NCI-H2029 treated with DMSO at 0.1 percent for 48 hours (cell line): ENCODE measurements at places on chromosomes 1 and 21.

DNA sequence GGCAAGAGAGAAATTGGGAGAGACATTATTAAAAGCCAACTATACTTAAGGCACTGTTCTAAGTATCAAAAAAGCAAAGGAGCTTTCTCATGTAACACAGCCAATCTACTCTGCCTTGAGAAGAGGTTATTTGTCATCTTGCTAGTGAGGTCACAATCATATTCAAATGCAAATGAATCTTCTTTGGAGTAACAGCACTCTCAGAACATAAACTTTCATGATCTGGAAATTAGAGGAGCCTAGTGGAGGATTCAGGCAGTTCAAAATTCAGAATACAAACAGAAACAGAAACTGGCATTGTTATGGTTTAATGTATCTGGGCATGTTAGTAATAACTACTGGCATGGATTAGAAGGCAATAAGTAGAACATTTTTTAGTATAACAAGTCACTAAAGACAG, 57.4 kb downstream of the ARID4B start:
- peak; percentile 40 for DNase-seq

DNA sequence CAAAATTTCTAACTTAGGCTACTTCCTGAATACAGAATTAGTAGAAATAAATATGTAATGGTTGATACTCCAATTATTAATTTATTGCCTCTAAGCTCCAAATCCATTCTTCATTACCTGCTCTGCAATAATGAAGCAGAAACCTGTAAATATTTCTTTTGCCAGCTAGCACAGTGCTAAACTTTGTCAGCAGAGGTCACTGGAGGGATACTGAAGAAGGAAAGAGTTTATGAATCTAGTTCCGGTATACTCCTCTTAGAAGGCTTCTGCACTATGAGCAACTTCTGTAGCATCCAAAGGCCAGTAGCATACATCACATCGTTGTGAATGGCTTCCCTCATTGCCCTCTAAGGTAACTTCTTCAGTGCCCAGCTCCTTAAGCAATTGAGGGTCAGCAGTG, 81.0 kb upstream of the LHX8 start:
- no peak for DNase-seq

DNA sequence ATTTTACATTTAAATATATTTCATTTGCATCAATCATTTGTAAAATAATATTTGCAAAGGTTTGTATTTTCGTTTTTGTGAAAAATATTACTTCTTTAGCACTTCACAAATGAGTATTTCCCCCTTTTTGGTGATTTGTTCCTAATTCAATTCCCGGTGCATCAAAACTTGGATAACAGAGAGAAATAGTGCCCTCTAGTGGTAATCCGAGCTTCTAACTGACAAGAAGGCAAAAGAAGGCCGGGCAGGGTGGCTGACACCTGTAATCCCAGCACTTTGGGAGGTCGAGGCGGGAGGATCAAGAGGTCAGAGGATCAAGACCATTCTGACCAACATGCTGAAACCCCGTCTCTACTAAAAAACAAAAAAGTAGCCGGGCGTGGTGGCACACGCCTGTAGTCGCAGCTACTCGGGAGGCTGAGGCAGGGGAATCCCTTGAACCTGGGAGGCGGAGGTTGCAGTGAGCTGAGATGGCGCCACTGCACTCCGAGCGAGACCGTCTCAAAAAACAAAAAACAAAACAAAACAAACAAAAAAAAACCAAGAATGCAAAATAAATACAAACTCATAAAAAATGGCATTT, 137.7 kb downstream of the COL11A1 start:
- DNase-seq = peak; percentile 54

DNA sequence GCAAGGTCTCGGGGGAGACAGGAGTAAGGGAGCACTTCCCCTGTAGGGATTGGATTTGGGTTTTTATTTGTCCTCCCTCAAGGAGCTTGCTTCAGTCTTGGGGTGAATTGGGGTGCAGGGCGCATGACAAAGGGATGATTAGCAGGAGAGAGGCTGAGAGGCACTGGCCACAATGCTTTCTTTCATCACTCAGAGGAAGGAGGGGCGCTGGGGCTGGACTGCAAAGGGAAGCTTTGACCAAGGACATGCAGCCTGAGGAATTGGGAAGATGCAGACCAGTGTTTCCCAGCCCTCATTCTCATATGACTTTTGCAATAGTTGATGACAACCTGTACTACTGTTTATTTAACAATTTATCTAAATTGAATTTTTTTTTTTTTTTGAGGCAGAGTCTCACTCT, 34.1 kb upstream of the PDPN start:
- DNase-seq = no peak

- peak; percentile 29 for DNase-seq
Measured at GRCh38 chr21:39314143-39315027, 953 bp upstream of the BRWD1 start.

GRCh38 chr1:58345215-58346035, 201.1 kb downstream of the OMA1 start:
- DNase-seq = no peak

DNA sequence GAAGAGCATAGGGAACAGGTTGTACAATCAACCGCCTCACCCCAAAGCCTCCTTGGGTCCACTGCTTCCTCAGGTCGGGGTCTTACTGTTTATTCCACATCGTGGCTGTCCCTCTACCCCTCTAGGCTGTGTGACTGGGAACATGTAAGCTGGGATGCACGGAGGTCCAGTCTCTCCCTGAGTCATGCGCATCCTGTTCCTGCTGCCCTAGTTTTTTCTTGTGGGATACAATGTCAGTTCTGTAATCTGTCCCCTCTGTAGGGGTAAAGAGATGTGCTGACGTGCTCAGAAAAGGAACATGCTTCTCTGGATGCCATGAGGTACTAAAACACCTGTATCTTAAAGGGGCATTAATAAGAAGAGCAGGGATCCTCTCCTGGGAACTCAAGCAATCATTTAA, 66.2 kb downstream of the SLC45A1 start:
- DNase-seq = no peak

DNA sequence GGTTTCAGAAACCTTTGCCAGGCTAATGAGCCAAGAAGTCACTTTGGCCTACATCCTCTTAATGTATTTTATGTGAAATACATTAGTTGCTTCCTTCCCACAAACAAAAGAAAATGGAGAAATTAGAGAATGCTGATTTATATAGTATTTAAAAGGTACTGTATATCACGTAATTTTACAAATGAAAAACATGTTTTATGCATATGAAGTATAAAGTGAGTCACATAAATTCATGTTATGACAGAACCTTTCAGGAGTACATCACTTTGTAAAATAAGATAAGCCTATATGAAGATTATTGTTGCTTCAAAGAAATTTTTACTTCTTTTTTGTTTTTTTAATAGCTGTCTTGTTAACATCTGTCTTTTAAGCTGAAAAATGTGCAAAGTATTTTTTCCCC, 4.6 kb downstream of the DR1 start:
- no peak for DNase-seq

DNA sequence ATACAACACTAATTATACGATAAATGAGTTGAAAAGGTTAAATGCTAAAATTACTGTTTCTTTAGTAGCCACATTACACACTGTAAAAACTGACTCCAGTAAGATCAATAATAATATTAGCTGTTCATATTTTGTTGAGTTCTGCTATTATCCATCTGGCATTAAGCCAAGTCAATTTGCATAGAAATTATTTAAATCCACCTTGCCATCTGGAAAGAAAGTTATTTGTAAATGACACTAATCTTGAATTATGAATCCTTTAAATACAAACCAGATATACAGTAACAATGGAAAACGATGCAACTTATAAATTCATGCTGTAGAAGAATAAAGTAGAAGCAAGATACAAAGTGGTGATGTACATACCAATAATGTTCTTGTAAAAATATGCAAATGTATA, 81.4 kb upstream of the BCL10 start:
- no peak for DNase-seq

DNA sequence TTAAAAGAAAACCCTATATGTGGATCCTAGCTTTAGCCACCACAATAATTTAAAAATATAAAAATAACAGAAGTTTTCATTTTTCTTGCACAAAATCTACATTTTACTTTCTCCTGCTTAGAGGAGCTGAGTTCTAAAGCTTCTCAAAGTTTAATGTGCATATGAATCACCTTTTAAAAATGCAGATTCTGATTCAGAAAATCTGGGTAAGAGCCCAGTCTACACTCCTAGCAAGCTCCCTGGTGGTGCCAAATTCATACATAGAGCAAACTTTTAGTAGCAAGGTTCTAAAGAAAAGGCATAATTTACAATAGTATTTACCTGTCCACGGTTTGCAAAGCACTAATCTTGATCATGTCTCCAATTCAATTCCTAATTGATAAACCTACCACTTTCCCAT, 19.3 kb downstream of the RSBN1 start:
- DNase-seq = no peak

GRCh38 chr1:15727021-15727420, 9.0 kb upstream of the SLC25A34 start:
- DNase-seq = no peak

DNA sequence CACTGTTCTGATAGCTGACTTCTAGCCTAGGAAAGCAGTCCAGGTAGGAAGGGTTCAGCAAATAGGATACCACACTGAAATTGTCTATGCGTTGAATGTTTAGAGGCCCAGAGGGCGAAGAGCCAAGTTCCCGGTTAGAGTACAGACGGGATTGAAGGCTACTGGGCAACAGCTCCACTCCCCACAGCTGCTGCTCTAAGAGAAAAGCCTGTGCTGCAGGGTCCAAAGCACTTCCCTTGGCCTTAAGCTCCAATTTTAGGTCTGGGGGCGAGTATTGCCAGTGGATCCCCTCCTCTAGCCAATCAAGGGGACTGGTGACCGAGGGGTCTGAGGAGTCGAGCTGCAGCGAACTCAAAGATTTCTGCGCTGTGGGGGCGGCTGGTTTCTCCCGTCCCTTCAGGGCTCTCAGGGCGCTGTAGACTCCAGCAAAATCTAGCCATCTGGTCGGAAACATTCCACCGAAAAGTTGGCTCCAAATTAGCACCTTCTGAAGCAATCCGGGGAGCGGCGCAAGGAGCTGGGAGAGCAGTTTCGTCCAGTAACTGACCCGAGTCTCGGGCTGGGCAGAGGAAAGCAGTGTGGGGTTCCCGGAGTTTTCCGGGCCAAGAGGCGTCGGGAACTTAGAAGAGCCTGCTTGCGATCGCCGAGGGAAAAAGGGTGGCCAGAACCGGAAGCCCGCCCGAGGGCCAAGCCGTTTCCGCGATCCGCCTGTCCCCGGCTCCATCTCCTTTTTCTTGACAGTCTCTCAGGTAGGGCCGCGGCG, 748 bp downstream of the PPP1R15B start:
- no peak for DNase-seq

- DNase-seq = no peak
Measured at GRCh38 chr1:14648896-14649855, 50.7 kb downstream of the KAZN start.
